ENCODE measurements at places on chromosomes 11 and 22.

DNA sequence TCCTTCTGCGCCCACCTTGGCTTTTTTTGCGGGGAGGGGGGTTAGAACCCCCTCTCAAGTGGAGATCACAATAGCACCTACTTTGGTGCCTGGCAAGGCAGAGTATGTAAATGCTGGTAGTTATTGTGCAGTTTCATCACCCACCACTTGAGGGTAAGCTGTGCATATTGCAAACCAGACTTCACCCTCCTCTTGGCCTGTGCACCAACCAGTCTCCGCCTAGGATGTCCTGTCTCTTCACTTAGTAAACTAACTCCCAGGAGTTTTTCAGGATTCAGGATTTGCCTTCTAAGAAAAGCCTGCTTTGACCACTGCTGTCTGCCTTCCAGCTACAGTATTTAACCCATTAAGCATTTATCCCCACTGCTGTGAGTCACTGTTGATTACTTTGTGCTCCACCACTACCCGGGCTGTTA is 2.0 kb upstream of the UBXN1 start:
- DNase-seq = peak; percentile 21

DNA sequence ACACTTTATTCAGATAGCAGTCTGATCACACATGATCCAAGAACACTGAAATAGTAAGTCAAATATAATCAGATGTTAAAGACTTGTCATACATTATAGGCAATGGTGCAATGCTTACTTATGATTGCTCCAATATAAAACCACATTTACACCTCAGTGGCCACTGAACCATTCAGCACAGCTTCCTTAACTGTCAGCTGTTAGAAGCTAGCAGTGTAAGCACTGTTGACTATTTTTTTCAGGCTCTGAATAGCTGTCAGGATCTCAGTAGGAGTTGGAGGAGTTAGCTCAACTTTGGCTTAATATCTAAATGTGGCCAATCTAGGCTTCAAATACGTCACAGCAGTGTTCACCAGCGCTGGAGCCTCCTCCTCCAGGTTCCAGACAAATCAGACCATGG is 36.6 kb downstream of the METTL15 start:
- no peak for DNase-seq

DNA sequence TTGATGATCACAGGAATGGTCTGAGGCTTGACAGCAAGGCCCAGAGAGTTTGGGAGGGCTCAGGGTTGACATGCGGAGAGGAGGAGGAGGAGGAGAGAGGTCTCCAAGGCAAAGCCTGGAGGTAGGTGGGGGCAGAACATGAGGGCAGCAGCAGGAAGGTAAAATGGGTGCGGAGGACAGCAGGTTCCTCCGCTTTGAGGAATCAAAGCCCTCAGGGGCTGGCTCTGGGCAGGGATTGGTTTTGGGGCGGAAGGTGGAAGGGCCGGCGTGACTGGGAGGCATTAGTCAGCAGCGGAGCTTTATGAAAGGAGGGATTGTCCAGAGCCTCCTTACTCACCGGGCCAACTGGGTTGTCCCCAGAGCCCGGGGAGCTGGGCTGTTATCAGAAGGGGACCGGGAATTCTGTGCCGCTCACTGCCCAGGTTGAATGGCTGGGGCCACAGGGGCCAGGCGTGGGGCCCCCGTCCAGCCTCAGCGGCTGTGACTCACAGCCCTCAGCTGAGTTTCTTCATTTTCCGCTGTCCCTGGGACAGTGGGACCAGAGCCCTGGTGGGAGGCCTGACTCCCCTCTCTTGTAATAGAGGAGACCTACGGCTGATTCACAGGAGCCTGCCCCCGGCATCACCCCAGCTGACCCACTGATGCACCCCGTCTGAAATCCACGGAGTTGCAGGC is 36.2 kb downstream of the LIF start:
- no peak for DNase-seq

DNA sequence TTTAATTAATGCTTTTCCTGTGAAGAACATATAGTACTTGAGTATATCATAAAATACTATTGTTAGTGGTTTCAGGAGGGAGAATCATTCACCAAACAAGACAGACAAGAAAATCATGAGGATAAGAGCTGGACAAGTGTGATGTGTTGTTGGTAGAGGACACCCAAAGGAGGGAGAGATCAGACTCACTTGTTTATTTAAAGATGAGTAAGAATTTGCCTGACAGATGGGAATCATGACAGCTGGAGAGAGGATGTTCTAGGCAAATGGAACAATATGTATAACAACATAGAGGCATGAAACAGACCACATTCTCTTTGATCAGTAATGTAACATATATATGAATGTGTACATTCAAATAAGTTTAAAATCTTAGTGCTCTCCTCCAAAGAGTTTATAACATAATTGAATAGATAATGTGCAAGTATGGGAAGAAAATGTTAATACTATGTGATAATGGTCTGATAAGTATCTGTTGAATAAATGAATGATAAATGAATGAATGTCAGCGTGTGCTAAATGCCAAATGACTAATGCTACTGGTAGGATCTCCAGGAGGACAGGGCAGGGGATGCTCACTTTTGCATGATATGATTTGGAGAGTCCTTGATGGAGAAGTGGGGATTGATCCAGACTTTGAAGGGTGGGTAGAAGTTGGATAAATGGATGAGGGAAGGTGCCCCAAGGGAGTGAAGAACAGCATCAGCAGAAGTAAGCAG is 228.9 kb upstream of the SORL1-AS1 start:
- no peak for DNase-seq

GRCh38 chr22:23137905-23138561 is 3.8 kb downstream of the RSPH14 start:
- DNase-seq = no peak

DNA sequence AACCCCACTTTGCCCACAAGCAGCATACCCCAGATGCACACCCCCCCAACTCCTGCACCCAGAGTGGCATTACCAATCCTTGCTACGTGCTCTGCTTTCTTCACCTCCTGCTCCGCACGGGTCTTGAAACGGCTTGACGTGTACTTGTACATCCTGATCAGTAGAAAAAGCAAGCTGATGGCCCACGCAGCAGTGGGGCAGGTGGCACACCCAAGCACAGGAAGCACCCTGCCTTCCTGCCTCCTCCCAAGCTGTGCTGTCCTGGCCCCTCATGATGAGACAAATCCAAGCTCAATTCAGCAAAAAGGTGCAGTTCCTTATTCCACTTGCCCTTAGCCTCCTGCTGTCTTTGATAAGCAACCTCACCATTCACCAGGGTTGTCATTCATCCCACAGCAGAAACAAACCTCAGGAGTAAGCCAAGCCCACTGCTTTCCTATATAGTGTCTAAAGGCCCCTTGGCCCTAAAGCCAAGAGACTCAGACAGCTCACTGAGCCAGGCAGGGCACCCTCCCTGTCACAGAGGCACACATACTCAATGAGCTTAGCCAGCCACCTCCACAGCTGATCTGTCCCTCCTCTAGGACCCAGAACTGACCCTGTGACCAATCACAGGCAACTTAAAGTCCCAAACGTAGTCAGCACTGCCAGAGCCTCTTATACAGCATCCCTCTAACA is 27.8 kb downstream of the MORC2 start:
- no peak for DNase-seq

DNA sequence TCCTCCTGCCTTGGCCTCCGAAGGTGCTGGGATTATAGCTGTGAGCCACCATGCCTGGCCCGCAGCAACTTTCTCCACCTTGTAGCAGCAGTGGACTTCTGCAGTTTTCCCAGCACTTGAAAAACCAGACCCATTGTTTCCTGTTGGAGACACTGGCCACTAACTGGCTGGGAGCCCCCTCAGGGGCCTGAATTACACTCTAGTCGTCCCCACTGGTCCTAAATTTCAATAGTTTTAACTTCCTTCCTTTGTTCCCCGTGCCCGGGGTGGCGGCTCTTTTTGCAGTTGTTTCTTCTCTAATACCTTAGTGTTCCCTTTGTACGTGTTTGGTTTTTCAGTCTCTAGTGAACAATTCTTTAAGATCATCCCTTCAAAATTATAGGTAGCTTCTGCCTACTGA is 2.6 kb upstream of the MRGPRE start:
- DNase-seq = no peak

GRCh38 chr11:61138935-61139334 is 22.3 kb downstream of the VPS37C start:
- DNase-seq = no peak

DNA sequence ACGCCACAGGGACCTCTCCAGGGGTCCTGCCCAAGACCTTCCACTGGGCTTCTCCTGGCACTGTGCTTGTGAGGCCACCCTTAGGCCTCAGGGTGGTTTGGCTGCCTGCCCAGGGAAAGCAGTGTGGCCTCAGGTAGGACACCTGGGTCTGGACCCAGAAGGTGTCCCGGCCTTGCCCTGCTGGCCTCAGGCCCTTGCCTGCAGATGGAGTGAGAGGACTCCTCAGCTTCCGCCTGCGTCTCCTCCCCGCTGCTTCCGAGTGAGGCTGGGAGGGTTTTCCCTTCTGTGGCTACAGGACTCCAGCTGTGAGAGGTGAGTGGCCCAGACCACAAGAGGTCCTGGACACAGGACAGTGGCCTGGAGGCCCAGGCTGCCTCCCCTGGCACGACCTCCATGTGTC is 60.4 kb downstream of the WNT7B start:
- DNase-seq = no peak

GRCh38 chr22:40180403-40180802 is 2.7 kb downstream of the TNRC6B start:
- no peak for DNase-seq

- no peak for DNase-seq
These were observed 13.0 kb downstream of the PAX6 start for GRCh38 chr11:31798057-31798553.

DNA sequence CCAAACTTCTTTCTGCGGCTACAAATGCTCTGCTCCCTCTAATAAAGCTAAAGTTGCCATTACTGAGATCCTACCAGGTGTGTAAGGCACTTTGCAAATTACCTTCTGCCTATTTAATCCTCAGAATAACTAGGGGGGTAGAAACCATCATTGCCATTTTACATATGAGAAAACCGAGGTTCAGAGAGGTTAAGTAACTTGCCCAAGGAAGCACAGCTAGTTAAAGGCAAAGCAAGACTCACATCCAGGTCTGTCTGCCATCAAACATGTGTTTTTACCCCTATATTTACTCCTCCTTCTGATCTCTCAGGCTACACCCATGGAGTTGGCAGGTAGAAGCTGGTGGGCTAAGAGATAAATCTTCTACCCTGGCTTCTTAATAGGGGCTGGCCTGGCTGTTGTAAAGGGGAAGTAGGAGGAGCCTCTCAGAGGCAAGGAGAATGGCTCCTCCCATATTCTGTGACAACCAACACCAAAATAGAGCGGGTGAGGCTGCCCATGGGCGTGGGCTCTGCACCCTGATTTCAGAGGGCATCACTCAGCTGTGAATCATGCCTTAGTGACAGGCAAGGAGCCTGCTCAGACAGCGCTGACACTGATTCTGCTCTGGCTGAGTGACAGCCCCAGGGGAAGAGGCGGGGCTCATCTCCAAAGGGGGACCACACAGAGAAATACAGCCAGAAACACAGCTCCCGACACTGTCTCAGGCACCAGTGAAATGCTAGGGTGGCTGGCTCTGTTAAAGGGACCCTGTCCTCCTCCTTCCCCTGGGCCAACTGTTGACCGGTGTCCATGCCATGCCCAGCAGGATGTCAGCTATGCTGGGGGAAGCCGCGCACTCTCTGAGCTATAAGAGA is 106.8 kb downstream of the ABTB2 start:
- DNase-seq = no peak

- no peak for DNase-seq
These were observed 1.6 kb upstream of the FGF19 start for GRCh38 chr11:69705351-69705811.

GRCh38 chr11:116333001-116333535 is 439.7 kb downstream of the BUD13 start:
- no peak for DNase-seq

- DNase-seq = no peak
These were observed 5.0 kb upstream of the LMO2 start for GRCh38 chr11:33896911-33897310.

DNA sequence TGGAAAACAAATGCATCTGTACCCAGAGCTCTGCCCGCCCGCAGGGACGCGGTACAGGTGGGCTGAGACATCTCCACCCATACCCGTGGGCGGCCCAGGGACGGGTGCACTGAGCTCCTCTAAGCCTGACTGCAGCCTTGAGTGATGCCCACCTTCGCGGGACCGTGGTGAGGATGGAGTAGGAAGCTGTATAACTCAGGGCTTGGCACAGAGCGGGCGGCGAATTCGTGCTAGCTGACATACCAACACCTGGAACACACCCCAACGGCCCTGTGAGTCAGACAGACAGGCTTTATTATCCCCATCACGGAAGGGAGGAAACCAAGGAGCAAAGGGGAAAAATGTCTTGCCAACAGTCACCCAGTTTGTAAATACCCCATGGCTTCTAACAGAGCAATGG is 61.9 kb downstream of the SMCO4 start:
- DNase-seq = no peak

- no peak for DNase-seq
These were observed 9.5 kb upstream of the RFPL3 start for GRCh38 chr22:32348031-32348611.

- no peak for DNase-seq
These were observed 14.0 kb downstream of the CLMP start for GRCh38 chr11:123181075-123181474.

DNA sequence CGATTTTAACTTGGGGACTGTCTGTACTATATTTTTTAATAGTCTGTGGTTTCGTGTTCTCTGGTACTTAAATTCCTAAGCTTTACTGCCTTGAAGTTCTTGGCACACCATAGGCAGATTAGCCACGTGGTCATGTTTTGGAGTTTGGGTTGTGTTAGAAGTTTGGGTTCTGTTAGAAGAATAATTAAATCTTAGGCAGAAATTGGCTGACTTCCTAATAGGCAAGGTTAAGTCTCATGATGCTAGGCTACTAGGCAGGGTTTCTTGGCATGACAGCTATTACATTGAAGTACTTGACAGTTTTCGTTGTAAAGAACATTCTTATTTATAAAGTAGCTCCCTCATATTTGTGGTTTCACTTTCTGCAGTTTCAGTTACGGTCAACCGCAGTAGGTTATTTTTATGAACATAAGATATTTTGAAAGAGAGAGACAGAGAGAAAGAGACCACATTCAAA is 30.0 kb upstream of the MMP7 start:
- no peak for DNase-seq
